ENCODE measurements at places on chromosomes 16 and 17.

DNA sequence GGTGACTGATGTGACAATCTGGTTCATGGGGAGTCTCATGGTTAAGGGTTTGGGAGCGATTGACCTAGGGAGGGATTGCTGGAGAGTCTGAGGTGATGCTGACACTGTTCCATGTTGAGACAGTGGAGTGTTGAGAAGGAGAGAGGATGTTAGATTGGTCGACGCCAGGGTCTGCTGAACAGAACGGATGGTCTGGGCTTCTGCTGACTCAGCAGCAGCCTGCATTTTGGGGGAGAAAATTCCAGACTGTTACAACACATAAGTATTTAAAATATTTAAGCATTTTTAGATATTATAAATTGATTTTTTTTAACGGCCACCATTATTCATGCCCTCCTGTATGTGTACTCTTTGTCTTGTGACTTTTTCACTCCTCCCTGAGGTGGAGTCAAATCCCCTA, 107.2 kb downstream of the TOX3 start:
- no peak for DNase-seq

DNA sequence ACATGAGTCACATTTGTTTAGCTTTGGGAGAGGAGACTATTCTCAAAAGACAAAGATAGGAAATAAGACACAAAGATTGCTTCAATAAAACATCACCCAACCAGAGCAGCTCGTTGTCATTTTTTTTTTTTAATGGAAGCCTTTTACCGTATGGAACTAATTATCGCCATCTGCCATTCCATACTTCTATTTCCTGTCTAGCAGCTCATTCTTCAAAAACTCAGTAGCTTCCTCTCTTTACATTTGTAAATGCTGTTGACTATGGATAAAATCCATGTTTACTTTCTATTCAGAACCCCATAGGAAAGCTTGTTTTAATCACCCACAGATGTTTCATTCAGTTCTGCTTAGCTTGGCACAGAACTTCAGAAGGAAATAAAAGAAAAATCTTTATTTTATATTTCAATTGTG, 110.0 kb upstream of the PSMD7 start:
- DNase-seq = no peak

GRCh38 chr16:78537511-78537910, 438.1 kb downstream of the WWOX start:
- no peak for DNase-seq

DNA sequence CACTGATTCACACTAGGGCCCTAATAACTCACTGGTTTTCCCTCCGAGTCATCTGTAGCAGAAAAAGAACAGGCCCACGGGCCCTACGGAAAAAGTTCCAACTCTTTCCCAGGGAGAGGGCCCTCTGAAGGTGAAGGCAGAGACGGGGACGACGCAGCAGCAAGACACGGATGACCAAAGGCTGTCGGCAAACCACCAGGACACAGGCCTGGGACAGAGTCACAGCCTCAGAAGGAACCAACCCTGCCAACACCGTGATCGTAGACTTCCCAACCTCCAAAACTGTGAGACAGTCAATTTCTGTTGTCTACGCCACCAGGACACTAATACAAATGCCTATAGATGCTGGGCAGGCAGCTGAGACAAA, 5.2 kb upstream of the SPHK1 start:
- no peak for DNase-seq

DNA sequence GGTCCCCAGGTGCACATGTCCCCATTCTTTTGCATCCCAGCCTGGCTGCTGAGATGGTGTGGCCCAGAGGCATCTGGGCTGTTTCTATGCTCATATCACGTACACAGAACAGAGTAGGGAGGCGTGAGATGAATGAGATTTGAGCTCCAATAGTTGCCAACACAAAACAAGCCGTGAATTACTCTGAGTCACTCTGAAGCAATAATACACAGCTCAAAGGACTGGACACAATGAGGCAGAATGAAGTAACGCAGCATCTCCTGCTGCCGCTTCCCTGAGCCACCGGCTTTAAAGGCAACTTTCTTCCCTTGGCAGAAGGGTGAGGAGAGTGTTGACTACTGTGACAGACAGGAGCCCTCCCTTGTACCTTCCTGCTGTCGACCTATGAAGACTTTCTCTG, 33.9 kb upstream of the CLEC18B start:
- no peak for DNase-seq

- no peak for DNase-seq
Measured at GRCh38 chr16:799111-799947, 1.2 kb downstream of the GNG13 start.

GRCh38 chr17:71458322-71458721, 662.5 kb upstream of the SOX9 start:
- DNase-seq = no peak

GRCh38 chr17:68830313-68830712, 124.9 kb downstream of the ABCA8 start:
- no peak for DNase-seq

GRCh38 chr16:66446737-66447136, 19.6 kb downstream of the BEAN1 start:
- no peak for DNase-seq

GRCh38 chr17:29059281-29059680, 16.3 kb downstream of the PIPOX start:
- no peak for DNase-seq

GRCh38 chr17:43368740-43369506, 29.9 kb upstream of the ARL4D start:
- DNase-seq = peak; percentile 45

GRCh38 chr17:16085066-16085699, 85.6 kb downstream of the TTC19 start:
- DNase-seq = no peak

GRCh38 chr16:525520-526180, 1.9 kb upstream of the CAPN15 start:
- DNase-seq = peak; percentile 53

DNA sequence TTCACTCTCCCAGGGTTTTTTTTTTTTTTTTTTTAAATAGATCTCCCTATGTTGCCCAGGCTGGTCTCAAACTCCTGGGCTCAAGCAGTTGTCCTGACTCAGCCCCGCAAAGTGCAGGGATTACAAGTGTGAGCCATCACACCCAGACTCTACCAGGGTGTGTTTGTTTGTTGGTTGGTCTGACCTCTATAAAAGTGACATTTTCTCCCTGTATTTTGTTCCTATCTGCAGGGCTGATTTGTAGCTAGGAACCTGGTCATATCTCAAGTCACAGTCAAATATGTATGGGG, 46.3 kb upstream of the B4GALNT2 start:
- DNase-seq = no peak

GRCh38 chr17:2372681-2373080, 28.2 kb downstream of the MNT start:
- no peak for DNase-seq

- DNase-seq = no peak
Measured at GRCh38 chr16:50441486-50442157, 72.8 kb upstream of the BRD7 start.

DNA sequence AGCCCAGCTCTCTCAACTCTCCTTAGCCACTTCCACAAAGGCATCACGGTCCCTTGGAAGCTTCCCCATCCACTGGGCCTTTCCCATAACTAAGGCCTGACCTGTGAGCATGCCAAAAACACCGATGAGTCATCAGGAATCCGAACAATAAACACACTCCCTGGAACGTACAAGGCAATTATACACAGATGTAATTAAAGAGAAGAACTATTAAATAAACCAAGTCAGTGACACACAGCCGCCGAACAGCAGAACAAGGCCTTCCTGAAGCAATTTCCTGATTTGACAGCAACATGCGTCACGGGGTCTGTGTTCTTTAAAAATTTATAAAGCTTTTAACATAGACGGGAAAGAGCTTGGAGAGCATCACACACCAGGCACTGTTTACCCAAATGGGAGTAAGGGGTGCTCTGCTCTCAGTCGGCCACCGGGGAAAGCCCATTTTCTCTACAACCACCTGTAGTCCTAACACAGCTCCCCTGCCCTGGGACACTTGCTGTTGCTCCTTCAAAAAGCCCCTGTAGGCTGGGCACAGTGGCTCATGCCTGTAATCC, 29.4 kb downstream of the COG7 start:
- peak; percentile 69 for DNase-seq

GRCh38 chr17:48611681-48612455, 1.1 kb upstream of the HOXB7 start:
- DNase-seq = no peak

GRCh38 chr16:85417156-85417860, 195.8 kb upstream of the GSE1 start:
- no peak for DNase-seq

GRCh38 chr17:68771867-68772515, 170.8 kb upstream of the FAM20A start:
- no peak for DNase-seq

- DNase-seq = no peak
Measured at GRCh38 chr17:62860962-62861873, 53.1 kb upstream of the MARCHF10 start.

DNA sequence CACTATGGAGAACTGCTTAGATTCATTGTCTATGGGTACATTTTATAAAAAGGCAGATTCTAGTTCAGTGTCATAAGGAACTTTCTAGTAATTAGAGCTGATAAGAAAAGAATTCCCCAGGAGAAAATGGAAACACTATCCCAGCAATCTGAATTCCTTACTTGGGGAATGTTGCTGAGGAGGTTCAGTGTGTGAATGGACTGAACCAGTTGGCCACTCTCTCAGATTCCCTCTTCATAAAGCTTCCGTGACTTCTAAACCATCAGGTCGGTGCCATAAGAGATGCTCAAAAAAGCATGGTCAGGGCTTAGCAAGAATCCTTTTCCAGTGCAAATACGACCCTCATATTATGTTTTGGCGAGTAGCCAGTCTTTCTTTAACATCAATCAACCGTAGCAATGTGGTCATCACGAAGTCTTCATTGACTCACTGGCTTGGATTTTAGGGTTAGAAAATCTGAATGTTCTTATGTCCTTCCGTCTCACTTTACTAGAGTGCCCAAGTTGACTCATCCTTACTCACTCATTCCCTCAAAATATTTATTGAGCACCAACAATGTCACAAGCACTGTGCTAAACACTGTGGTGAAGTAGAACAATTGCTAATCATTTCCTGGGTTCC, 102.7 kb upstream of the HLF start:
- DNase-seq = peak; percentile 91

DNA sequence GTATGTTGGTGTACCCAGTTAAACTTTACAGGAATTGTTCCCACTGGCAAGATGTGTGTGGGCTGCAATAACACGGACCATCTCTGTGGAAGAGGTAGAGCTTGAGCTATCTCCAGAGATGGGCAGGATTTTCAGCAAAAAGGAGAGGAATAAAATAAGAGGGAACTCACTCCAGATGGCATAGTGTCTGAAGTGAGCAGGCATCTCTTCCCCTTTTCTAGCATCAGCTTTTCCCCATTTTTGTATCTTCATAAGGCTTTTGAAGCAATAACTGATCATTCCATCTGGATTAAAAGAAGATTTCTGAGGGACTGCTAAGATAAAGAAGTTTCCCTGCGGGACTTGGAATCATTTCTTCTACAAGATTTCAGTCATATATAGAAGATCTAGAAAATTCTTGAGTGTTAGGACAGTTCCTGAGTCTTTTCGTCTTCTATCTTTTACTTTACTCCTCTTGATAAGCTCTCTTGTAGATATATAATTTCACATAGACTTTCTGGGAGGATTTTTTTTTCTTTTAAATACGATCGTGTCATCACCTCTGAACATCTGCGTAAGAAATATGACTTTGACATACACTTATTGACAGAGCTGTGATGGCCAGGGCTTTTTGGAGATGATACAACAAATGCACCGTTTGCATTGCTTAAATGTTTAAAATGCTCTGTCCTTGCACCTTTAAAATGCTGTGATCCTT, 2.1 kb downstream of the CPD start:
- DNase-seq = no peak

DNA sequence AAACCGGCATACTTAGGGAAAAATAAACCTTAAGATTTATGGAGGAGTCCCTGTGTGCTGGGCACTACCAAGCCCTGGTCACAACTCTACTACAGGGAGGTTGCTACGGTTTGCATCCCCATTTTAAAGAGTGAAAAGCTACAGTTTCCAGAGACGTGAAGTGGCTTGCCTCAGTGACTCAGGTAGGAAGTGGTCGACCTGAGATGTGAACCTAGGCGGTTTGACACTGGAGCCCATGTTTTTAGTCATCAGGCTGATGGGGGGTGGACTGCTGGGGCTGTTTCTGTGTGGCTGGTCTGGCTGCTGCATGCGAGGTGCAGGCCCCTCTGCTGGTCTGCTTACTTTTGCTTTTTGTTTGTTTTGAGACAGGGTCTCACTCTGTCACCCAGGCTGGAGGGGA, 6.6 kb downstream of the COX6A2 start:
- DNase-seq = no peak

DNA sequence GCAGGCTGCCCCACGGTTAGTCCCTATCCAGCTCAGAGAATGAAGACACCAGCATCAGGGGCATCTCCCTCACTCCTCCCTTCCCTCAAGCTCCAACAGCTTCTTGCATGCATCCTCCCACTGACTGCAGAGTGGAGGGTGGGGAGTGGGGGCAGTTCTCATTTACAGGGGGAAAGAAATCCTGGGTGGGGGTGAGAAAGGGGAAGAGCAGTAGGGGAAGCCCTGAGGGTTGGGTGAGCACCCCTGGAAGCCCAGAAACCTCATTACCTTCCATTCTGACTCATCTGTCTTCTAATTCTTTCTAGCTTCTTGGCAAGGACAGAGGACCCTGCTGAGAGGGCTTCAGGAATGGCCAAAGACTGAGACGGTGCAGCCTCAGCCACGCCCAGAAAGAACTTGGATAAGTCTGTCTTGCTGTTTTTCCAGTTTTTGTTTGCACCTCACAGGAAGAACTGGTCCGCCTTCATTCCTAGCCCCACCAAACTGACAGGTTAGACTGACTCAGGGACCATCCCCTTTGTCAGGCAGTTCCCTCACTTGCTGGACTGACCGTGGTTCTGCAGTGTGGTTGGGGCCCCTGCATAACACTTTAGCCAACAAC, 52.5 kb upstream of the WSB1 start:
- DNase-seq = no peak

GRCh38 chr17:6517062-6517461, 39.3 kb downstream of the PITPNM3 start:
- no peak for DNase-seq

- no peak for DNase-seq
Measured at GRCh38 chr17:72997559-72997958, 94.9 kb downstream of the SLC39A11 start.

- DNase-seq = no peak
Measured at GRCh38 chr17:7081341-7082062, 1.5 kb upstream of the CLEC10A start.

DNA sequence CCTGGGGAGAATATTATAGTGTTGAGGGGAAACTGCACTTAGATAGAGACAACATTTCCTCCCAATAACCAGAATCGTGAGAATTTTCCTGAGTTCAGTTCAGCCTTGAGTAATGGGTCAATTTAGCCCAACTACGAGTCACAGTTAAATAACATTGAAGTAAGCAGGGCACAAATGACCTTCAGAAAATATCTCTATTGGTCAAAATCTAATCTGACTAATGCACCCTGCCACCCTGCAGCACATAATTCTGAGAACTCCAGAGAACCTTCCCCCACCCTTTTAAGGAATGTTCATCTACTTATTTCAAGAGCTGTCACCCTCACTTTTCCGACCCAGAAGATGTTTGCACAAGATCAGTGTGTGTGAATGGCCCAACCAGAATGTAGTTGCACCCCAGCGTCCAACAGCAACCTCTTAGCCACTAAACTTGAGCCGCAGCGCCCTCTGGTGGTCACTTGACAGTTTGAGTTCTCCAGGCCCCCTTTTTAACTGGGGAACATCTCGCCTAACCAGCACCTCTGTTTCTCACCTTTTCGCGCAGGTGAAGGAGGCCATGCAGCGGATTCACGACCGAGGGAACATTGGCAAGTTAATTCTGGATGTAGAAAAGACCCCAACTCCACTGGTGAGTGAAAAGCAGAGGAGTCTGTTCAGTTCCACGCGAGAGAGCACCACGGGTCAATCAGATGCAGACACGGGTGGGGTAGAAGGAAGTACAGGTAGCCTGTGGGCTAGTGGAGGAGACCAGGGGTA, 50.9 kb upstream of the CLEC3A start:
- DNase-seq = no peak

All from HS-27A (cell line).